ENCODE measurements at places on chromosomes 13 and 19.

GRCh38 chr19:7895565-7895964 is 7.3 kb downstream of the LRRC8E start:
- no peak for DNase-seq

GRCh38 chr19:19487950-19488874 is 27.1 kb downstream of the TSSK6 start:
- DNase-seq = no peak

GRCh38 chr13:27921421-27921960 is 1.7 kb downstream of the PDX1 start:
- DNase-seq = no peak

DNA sequence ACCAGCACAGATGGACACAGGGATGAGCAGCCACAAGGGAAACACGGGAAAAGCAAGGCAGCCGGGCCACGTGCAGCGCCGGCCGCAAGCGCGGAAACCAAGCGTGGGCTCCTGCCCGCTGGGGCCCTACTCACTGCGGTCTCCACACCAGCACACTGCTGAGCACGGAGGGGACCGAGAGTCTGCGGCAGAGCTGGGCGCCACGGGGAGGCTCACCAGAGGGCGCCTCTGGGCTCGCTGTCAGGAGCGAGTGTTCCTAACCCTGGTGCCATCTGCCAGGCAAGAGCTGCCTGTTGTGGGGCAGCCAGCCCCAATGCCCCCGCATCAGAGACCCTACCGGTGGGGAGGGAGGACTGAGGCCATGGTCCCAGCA is 26.5 kb downstream of the MPND start:
- DNase-seq = no peak

- no peak for DNase-seq
Measured at GRCh38 chr13:105918842-105919741, 616.4 kb downstream of the EFNB2 start.
